ENCODE measurements at places on chromosomes 1 and 21. TPM values are rescaled to one million over a fixed set of nuclear protein-coding genes. Genes with fewer than 3 reads are reported as not detected.

The OR14A16 gene
- not detected for total RNA-seq

The ANKRD34A gene
- under 0.01 TPM for total RNA-seq

The C21orf91 gene
- total RNA-seq: 5.8 TPM

The DNAJC6 gene
- 2.0 TPM for total RNA-seq

The PLEKHN1 gene
- total RNA-seq: 1.8 TPM

The EXO1 gene
- total RNA-seq: 7.9 TPM

The EPHX1 gene
- 16.6 TPM for total RNA-seq

The GPR89A gene
- 43.7 TPM for total RNA-seq

The ANKRD45 gene
- 2.6 TPM for total RNA-seq

The LPAR3 gene
- total RNA-seq: 1.5 TPM

The LIPI gene
- not detected for total RNA-seq

The REN gene
- total RNA-seq: not detected

The TLR5 gene
- 0.14 TPM for total RNA-seq

The PIGR gene
- total RNA-seq: not detected

The HHIPL2 gene
- not detected for total RNA-seq

The PKP1 gene
- total RNA-seq: 0.30 TPM

The SPRR2F gene
- not detected for total RNA-seq

The USP21 gene
- 7.7 TPM for total RNA-seq

The RO60 gene
- total RNA-seq: 164 TPM

The IFNAR2 gene
- total RNA-seq: 9.5 TPM

Data from smooth muscle cell of the umbilical artery (primary cell).